Activated CD4-positive, alpha-beta T cell treated with anti-CD3 and anti-CD28 coated beads for 4 hours (primary cell): ENCODE measurements at places on chromosomes 5 and 9.

- no peak for DNase-seq
Measured at GRCh38 chr5:156984064-156984463, 21.0 kb upstream of the TIMD4 start.

DNA sequence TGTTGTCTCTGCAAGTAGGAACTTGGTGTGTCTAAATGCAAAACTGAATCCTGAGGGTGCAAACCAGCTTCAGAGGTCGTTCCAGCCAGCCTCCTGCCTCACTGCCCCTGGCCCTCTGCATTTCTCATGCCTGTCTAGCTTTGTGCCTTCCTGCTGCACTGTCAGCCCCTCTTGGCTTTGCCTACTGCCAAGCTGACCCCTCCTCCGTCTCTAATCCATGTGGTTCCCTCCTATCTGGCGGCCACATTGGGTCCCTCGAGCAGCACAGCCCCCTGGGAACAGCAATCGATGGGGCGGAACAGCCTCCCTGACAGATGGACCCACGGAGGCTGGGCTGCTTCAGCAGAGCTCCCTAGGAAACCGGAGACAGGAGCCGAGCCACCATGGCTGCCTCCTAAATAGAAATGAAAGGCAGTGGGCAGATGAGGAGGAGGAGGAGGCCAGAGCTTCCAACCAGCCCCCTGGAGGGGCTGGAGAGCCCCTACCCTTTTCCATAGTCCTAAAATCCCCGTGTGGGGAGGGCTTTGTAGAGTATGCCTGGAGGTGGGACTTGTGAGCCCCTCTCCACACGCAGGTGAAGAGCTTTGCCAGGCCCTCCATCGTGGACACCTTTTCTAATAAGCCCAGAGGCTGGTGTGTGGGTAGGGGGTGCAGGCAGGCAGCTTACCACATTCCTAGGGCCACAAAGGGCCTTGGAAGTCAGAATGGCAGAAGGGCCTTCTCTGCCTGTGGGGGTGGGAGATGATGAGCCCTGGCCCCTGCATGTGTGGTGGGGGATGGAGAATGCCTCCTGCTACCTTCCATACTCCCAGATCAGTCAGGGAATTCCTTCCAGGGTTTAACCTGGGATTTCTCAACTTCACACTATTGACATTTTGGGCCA is 9.2 kb upstream of the CXXC5 start:
- DNase-seq, result no peak

DNA sequence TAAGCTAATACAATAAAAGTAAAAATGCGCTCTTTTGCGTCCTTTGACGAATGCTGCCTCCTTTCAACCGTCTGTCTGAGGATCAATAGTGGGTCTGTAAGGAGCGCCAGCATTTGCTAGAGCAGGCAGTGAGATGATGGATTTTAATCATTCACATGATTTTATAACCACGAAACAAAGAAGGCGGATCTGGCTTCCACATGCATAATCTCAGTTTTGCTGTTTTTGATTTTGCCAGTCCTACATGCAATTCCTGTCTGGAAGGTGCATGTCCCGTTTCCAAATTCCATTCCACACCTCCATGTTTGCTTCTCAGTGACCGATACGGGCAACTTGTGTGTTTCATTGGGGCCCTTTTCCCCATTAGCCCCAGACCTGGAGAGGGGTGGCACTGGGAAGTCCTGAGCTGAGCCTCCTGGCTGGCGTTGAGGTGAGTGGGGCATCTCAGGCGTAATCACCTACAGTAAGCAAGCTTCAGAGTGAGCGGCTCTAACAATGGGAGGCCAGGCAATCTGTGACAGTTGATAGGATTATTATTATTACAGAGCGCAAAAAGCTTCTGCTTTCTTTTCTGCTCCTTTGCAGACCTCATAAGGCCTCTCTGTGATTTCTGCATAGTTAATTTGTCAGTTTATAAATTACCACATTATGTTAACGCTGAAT is 405.4 kb downstream of the ZSWIM6 start:
- no peak for DNase-seq

GRCh38 chr5:139481122-139481533 is 1.4 kb downstream of the STING1 start:
- peak; percentile 48 for DNase-seq

GRCh38 chr9:1837453-1838084 is 177.6 kb upstream of the SMARCA2 start:
- DNase-seq, result no peak

- no peak for DNase-seq
Measured at GRCh38 chr5:14492331-14492964, 89.1 kb upstream of the OTULINL start.

- DNase-seq, result no peak
Measured at GRCh38 chr5:32206509-32207354, 32.6 kb upstream of the GOLPH3 start.

GRCh38 chr5:68657055-68657961 is 436.5 kb upstream of the SLC30A5 start:
- no peak for DNase-seq

DNA sequence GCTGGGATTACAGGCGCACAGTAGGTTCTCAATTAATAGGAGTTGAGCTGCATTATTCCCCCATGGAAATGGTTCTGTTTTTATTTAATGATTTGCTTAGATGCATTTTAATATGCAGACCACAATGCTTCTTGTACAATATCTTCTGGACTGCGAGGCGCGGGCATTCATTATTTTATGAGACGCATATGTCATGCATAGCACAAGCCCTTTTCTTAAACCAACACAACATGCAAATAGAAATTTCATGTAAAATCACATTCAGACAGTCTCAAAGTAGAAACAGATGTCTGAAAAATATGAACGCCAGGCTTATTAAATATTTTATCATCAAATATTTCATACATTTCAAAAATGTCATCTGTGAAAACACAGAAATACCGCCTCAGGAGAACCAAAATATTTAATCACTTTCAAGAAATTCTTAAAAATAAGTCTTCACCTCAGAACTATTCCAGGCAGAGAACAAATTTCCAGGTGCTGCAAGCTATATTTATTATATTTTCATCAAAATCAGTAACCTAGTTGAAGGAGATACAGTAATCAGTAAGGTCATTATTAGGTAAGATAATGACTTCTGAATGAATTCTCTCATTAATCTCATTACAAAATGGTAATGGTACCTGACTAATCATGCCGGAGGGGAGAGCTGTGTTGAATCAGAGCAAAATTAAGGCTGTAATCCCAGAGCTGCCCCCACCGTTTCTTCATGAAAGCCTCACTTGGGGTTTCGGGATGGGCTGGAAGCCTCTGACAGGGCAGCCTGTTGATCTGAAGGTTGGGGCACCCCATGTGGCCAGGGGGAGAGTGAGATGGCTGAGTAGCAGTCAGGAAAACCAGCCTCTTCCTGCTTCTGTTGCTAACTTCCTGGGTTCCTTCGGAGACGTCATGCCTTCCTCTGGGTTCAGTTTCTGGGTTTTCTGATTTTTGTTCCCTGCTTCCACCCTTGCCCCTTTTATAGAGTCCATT is 133.9 kb upstream of the ZNF618 start:
- DNase-seq, result no peak

GRCh38 chr5:135333732-135334515 is 65.1 kb downstream of the MACROH2A1 start:
- DNase-seq, result no peak

DNA sequence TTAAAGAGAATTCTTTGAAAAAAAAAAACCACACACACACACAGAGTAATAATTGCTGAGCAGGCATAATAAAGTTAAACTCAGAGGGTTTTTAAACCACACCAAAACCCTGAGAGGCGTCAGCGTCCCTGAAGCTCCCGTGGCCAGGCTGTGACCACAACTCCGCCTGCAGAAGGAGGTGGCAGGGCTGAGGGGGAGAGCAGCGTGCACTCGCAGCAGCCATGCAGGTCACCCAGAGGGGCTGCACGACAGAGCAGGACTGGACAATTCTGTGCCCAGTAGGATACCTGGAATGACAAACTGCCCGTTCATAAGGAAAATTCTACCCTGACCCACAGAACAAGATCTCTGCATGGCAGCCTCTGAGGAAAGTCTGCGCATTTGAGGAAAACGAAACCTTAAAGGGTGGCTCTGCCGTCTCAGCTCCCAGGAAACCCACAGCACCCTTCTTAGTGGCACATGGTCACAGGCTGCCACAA is 44.0 kb downstream of the ROR2 start:
- DNase-seq, result peak; percentile 32

DNA sequence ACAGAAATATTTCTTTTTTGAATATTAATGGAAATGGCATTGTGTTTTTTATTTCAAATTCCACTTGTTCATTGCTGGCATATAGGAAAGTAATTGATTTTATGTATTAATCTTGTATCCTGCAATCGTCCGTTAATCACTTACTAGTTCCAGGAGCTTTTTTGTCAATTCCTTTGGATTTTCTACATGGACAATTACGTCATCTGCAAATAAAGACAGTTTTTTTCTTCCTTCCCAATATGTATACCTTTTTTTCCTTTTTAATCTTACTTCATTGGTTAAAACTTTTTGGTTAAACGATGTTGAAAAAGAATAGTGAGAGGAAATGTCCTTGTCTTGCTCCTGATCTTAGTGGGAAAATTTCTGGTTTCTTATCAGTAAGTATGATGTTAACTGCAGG is 1.5 kb upstream of the TIFAB start:
- DNase-seq, result no peak

DNA sequence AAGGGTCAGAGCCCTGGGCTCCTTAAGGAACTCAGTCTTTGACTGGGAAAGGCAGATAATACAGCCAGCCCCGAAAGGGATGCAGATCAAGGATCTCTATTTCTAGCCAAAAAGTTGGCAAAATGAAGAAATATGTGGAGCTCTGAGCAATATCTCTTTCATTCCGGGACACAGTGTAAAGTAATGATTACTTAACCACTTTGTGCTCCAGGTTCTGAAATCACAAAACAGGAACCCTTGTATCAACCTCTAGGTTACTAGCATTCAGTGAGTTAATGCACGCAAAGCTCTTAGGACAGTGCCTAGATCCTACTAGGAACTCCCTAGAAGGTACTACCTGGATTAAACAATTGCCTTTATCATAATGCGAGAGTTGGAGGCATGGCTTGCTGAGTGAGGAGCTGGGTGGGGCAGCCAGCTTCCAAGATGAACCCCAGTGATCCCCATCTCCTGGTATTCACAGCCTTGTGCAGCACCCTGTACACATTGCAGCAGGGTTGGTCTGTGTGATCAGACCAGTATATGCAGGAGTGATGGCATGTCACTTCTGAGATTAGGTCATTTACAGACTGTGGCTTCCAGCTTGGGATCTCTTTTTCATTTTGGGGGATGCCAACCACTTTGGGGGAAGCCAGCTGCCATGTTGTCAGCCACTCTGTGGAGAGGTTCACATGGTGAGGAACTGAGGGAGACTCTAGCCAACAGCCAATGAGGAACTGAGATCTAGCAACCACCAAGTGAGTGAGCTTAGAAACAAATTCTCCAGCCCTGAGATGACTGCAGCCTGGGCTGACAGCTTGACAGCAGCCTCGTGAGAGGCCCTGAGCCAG is 103.1 kb upstream of the SLC44A1 start:
- no peak for DNase-seq

- DNase-seq, result no peak
Measured at GRCh38 chr9:36985769-36986467, 48.1 kb downstream of the PAX5 start.

GRCh38 chr5:5178136-5178535 is 38.0 kb downstream of the ADAMTS16 start:
- DNase-seq, result no peak

DNA sequence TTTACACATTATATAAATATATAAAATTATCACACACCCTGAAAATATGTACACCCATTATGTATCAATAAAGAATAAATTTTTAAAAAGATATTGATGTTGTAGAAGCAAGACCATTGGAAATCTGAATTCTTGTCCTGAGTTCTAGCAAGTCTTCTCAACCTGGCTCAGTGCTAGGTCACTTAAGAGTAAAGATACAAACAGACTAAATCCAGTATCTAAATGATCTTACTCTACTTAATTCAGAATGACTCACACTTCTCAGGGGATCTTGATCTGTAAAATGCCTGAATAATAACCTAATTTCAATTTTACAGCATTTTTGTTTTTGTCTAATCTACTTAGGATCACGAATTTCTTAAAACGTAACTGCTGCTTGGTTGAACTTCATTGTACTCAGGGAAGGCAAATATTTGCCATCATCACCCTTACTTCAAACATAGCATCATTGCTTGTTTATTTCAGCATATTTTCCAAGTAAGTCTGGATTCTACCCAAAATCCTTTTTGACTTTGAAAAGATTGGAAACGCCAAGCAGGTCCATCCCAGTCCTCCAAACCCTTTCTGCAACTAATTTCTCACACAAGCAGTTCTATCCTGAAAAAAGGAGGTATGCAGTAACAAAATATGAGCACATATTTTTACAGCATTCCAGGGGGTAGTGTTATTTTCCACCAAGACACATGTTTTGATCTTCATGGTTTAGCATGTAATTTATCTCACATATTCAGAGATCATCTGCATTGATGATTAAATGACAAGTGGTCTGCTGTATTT is 582.6 kb downstream of the PSAT1 start:
- no peak for DNase-seq

DNA sequence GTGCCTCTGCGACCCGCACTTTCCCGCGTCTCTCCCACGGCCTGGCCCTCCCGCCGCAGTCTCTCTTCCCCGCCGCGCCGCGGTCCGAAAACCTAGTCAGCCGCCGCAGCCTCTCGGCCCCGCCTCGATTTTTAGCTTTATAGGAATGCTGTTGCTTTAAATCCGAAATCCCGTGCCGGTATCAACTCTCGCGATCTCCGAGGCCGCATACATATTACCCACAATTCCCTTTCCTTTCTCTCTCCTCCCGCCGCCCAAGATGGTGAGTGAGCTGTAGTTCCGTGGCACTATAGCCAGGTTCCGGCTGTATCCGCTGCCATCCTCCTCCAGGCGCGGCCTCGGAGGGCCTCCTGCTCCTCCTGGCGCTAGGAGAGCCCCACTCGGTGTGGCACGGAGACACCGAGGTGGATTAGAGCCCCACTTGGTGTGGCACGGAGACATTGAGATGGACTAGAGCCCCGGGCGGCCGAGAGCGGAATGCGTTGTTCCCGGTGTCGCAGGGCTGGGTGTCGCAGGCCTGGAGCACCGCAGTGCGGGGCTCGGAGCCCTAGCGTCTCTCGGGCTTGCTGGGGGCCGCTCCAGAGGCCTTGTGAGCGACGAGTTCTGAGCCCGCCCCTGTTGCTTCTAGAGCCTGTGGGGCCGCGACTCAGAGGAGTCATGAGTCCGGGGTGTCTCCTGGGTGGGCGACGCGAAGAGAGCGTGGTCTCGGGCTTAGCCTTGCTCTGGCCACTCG is at the start of the genes MED22 and RPL7A:
TSS of gene MED22 (minus strand) at position 147 of the 733 bp plus-strand sequence. CDS start 1,469 bp downstream, outside the sequence.
TSS of gene RPL7A (plus strand) at position 234 of the 733 bp plus-strand sequence. CDS start at position 260, 26 bp downstream.
- DNase-seq, result peak; percentile 93

GRCh38 chr9:4111233-4112008 is 188.4 kb downstream of the GLIS3 start:
- no peak for DNase-seq

GRCh38 chr9:111348821-111349271 is 18.8 kb upstream of the OR2K2 start:
- no peak for DNase-seq

- DNase-seq, result no peak
Measured at GRCh38 chr5:59887274-59887673, 6.3 kb downstream of the PDE4D start.
